ENCODE measurements at places on chromosomes 16 and 17. TPM values are rescaled to one million over a fixed set of nuclear protein-coding genes. Genes with fewer than 3 reads are reported as not detected.
A peak's percentile ranks its signal among the peaks of the same experiment; 100 is the strongest.

GRCh38 chr16:10552998-10553491 is 27.4 kb downstream of the EMP2 start:
- peaks cover 7% of the 10 kb centered on the region for H3K4me1 ChIP-seq
- DNase-seq: no peak
- H3K27me3 ChIP-seq: no peaks in the 10 kb centered on the region
- peak overlapping the region; percentile 40 for H3K4me3 ChIP-seq

DNA sequence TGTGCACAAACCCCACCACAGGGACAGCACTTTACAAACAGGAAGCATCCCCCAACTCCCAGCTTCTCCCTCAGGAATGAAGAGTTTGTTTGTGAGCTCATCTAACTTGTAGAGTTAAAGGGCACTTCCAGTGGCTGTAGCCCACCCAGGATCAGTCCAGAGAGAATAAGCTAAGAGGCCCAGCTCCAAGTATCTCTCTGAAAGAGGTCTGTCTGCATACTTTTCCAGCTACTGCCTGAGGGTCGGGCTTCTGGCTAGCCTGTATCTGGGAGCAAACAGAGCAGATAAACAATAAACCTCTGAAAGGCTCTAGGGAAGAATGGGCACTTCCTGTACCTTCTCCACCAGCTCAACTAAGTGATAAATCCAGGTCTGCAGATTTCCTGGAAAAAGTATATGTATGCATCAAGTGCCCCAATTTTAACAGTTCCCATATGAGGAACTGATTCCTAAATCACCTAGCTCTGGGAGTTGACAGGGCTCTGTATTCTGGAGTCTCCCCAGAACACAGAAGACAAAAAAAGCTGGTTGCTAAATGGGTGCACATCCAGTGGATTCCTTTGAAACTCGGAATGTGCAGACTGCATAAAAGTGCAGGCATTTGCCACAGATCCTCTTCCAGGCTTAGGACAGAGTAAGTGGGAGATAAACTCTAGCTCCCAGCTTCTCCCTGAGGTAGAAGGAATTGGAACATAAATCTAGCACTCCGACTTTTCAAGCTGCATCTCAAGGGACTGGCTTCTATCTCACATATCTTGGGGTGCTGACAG is 37.1 kb upstream of the MYLK3 start:
- no peaks in the 10 kb centered on the region for H3K27me3 ChIP-seq
- H3K36me3 ChIP-seq: no peaks in the 10 kb centered on the region
- no peak overlapping the region for H3K4me3 ChIP-seq
- H3K27ac ChIP-seq: no peak overlapping the region

DNA sequence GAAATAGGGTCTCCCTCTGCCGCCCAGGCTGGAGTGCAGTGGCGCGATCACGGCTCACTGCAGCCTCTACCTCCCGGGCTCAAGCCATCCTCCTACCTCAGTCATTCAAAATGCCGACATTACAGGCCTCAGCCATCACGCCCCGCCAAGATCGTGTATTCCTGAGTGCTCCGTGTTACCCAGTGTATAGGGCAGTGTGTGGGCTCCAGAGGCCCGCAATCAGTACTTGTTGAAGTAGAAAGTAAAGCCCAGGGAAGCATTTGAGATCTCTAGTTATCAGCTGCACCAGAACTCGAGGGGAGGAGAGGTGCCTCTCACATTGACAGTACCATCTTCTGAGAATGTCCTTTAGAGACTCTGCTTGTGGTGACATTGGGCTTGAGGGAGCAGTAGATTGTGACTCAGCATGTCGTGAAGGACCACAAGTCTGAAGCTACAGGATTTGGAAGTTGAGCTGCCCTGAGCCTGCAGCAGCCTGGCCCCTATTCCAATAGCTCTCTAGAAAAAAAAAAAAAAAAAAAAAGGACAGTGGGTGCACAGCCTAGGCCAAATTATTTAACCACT is 1.1 kb upstream of the PRPSAP1 start:
- H3K27ac ChIP-seq: no peak overlapping the region
- H3K36me3 ChIP-seq: no peaks in the 10 kb centered on the region
- no peak for DNase-seq

- H3K4me3 ChIP-seq: no peak overlapping the region
- H3K36me3 ChIP-seq: peaks cover 6% of the 10 kb centered on the region
- no peaks in the 10 kb centered on the region for H3K27me3 ChIP-seq
- no peaks in the 10 kb centered on the region for H3K4me1 ChIP-seq
- DNase-seq: no peak
- no peak overlapping the region for H3K27ac ChIP-seq
Measured at GRCh38 chr17:41948762-41949460, 17.7 kb upstream of the CNP start.

GRCh38 chr16:53007095-53007494 is 45.6 kb downstream of the CHD9NB start:
- H3K4me3 ChIP-seq: no peak overlapping the region
- no peaks in the 10 kb centered on the region for H3K4me1 ChIP-seq
- H3K27ac ChIP-seq: no peak overlapping the region
- no peak for DNase-seq
- no peaks in the 10 kb centered on the region for H3K27me3 ChIP-seq

GRCh38 chr17:73591296-73592078 is 52.8 kb downstream of the SDK2 start:
- no peaks in the 10 kb centered on the region for H3K4me1 ChIP-seq
- no peak overlapping the region for H3K27ac ChIP-seq
- H3K27me3 ChIP-seq: no peaks in the 10 kb centered on the region
- no peak for DNase-seq

GRCh38 chr17:27956601-27957445 is 63.7 kb upstream of the LYRM9 start:
- DNase-seq: no peak
- no peaks in the 10 kb centered on the region for H3K4me1 ChIP-seq
- no peaks in the 10 kb centered on the region for H3K27me3 ChIP-seq
- H3K27ac ChIP-seq: no peak overlapping the region
- H3K4me3 ChIP-seq: no peak overlapping the region
- no peaks in the 10 kb centered on the region for H3K36me3 ChIP-seq

GRCh38 chr17:219696-220095 is 38.2 kb upstream of the DOC2B start:
- H3K4me1 ChIP-seq: peaks cover 4% of the 10 kb centered on the region
- DNase-seq: no peak
- no peaks in the 10 kb centered on the region for H3K27me3 ChIP-seq
- H3K27ac ChIP-seq: no peak overlapping the region
- no peaks in the 10 kb centered on the region for H3K36me3 ChIP-seq

DNA sequence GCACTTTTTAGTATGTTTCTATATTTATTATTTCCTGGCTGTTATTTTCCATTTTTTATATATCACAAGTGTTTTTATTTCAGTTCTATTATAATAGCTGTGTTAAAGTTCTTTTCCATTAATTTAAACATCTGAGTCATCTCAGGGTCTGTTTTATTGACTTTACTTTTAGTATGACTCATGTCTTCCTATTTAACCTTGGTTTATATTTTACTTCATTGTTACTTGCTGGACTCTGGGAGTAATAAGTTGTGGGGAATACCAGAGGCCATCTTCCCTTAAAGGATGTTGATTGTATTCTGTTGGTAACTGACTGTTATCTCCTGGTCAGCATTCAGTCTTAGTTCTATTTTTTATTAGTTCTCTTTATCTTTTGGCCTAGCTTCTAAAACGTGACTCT is 1508.2 kb downstream of the CDH11 start:
- no peaks in the 10 kb centered on the region for H3K27me3 ChIP-seq
- no peak for DNase-seq
- no peak overlapping the region for H3K27ac ChIP-seq
- no peak overlapping the region for H3K4me3 ChIP-seq
- no peaks in the 10 kb centered on the region for H3K36me3 ChIP-seq
- H3K4me1 ChIP-seq: no peaks in the 10 kb centered on the region

DNA sequence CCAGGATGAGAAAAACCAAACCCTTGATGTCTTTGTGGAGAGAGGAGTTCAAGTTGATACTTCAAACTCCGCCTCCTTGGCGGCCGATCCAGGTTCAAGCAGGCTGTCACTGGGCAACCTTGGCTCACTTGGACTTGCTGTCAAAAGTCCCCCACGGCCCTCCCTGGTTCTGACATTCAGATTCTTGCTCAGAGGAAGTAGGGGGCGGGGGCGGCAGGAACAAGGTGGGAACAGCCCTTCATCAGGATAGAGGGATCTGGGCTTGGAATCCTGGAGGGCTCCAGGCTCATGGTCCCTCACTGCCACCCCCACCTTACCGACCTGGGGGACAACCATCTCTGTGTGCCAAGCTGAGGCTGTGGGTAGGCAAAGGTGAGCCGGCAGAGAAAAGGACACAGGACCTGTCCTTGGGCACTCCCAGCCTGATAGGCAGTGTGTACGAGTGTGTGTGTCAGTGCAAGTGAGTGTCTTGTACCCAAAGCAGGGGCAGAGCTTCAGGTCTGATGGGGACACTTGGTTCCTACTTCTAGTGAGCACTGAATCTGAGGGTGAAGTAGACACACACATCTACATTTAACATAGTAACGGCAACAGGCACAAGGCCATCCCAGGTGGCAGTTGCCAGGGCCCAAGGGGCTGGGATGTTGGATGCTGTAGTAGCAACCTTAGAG is 6.6 kb upstream of the TSPOAP1 start:
- H3K4me3 ChIP-seq: no peak overlapping the region
- no peaks in the 10 kb centered on the region for H3K27me3 ChIP-seq

- no peak overlapping the region for H3K27ac ChIP-seq
- no peaks in the 10 kb centered on the region for H3K36me3 ChIP-seq
- DNase-seq: no peak
- H3K27me3 ChIP-seq: no peaks in the 10 kb centered on the region
- H3K4me3 ChIP-seq: no peak overlapping the region
Measured at GRCh38 chr16:5928476-5929065, 831.0 kb upstream of the EEF2KMT start.

DNA sequence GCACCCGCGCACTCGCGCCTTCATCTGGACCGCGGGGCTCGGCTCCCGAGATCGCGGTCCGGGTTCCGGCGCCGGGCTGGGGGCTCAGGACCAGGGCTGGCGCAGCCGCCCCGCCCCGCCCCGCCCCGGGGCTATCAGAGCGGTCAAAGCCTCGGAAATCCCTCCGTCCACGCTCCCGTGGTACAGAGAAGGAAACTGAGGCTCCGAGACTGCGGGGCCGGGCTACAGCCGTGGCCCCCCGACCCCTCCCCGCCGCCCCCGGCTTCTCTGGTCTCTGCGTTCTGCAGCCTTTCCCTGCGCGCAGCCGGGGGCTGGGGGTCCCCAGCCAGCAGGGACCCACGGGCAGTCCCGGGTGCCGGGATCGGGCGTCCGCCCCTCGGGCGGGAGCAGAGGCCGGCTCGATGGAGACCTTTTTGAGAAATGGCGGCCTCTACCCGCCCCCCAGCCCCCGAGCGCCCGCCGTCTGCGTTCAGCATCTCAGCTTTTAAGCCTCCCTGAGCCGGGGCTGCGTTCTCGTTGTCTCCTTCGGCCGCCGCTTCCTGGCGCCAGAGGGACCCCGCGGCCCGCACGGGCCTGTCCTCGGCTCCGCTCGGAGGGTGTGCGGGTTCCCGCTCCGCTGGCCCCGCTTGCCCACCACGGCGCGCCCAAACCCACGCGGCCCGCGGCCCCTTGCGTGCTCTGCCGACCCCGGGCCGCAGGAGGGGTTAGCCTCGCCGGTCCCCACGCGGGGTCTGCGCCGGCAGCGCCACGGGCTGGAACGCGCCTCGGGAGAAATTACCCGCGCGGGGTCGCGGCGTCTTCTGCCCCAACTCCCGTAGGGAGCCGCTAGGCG is 1.5 kb upstream of the NPTX1 start:
- peak overlapping the region; percentile 31 for H3K4me3 ChIP-seq
- peaks cover 27% of the 10 kb centered on the region for H3K4me1 ChIP-seq
- H3K36me3 ChIP-seq: no peaks in the 10 kb centered on the region
- no peak for DNase-seq
- no peak overlapping the region for H3K27ac ChIP-seq

DNA sequence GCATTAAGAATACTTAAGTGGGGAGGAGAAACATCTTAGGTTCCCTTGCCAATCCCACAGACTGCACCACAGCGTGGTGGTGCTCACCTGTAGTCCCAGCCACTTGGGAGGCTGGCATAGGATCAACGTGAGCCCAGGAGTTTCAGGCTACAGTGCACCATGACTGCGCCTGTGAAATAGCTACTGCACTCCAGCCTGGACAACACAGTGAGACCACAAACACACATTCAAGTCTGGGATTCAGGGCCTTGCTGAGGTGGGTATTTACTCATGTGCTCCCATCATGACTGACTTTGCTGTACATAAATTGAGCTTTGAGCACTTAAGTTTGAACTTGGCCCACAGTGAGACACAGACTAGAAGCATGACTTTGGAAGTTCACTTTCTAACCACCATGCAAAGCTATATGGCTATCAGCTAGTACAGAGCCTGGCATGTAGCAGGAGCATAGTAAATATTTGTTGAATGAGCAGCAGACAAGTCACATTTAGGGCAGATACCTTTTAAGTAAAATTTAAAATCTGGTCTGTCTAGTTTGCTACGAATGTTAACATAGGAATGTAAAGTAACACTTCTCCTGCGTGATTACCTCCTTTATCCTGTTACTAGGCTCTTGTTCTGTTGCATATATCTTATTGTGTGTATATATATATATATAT is 33.5 kb downstream of the CEP95 start:
- no peak overlapping the region for H3K4me3 ChIP-seq
- H3K4me1 ChIP-seq: no peaks in the 10 kb centered on the region
- H3K27me3 ChIP-seq: no peaks in the 10 kb centered on the region
- H3K36me3 ChIP-seq: peaks cover 94% of the 10 kb centered on the region
- no peak overlapping the region for H3K27ac ChIP-seq

GRCh38 chr17:5139458-5139732 is 23.6 kb downstream of the USP6 start:
- no peak for DNase-seq
- no peaks in the 10 kb centered on the region for H3K36me3 ChIP-seq
- no peaks in the 10 kb centered on the region for H3K4me1 ChIP-seq
- no peak overlapping the region for H3K27ac ChIP-seq
- H3K27me3 ChIP-seq: no peaks in the 10 kb centered on the region
- H3K4me3 ChIP-seq: no peak overlapping the region

The KRT20 gene
- not detected for total RNA-seq

The PRR35 gene
- not detected for total RNA-seq

The CD300E gene
- 0.15 TPM for total RNA-seq

The ABCC6 gene
- total RNA-seq: not detected

The DUS2 gene
- total RNA-seq: 26.1 TPM

The MT4 gene
- not detected for total RNA-seq

The TAC4 gene
- not detected for total RNA-seq

The TNFRSF17 gene
- total RNA-seq: not detected

The SMIM5 gene
- total RNA-seq: 7.6 TPM

The OTOP3 gene
- 26.7 TPM for total RNA-seq

The MT1A gene
- total RNA-seq: 34.2 TPM

The SPATA32 gene
- total RNA-seq: not detected

The RNF43 gene
- 6.4 TPM for total RNA-seq

The MYH8 gene
- not detected for total RNA-seq

The ITGB3 gene
- total RNA-seq: 7.2 TPM

Measured in esophagus squamous epithelium (tissue), 5 donors.